ENCODE measurements at places on chromosomes 11 and 22. TPM values are rescaled to one million over a fixed set of nuclear protein-coding genes. Genes with fewer than 3 reads are reported as not detected.

Gene EXPH5
- 0.71 TPM for total RNA-seq

Gene SCARF2
- 15.3 TPM for total RNA-seq

Gene STARD10
- 62.8 TPM for total RNA-seq

Gene PGGHG
- 14.9 TPM for total RNA-seq

Gene RPS19BP1
- total RNA-seq, result 176 TPM

All from SK-MEL-5 (cell line).